ENCODE measurements at places on chromosomes 12 and 14.

DNA sequence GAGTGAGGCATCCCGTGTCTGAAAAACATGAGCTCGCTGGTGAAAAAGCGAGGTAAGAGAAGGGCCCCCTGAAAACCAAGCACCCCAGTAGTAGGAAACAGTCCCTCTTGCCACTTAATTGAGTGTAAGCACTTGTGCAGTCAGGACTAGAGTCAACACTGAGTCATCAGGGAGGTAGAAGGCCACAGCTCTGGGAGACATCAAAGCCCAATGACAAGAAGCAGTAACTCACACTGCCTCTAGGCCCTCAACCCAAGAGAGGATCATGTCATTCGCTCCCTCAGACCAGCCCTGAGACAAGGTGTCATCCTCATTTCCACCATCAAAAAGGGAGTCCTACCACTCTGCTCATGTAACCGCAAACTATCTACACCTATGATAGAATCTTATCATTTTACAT lies 17.8 kb downstream of the POMT2 start:
- no peak for DNase-seq

DNA sequence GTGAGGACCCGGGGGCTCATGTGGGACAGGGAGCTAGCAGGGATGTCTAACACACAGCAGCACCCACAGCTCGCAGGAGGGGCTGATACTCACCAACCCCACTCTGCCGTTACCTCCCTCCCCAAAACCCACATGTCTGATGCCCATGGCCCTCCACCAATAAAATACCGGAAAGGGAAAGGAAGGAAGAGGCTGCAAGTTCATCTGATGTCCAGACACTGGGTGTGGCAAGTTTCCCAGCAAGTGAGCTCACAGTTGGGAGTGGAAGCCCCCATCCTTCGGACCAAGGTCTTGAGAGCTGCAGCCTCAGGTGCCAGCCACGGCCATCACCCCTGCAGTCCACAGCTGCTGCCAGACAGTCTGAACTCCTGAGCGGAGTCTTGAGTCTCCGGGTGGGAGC lies 39.3 kb upstream of the DIO3 start:
- no peak for DNase-seq

- DNase-seq: no peak
Measured at GRCh38 chr12:130226771-130227170, 64.5 kb downstream of the FZD10 start.

DNA sequence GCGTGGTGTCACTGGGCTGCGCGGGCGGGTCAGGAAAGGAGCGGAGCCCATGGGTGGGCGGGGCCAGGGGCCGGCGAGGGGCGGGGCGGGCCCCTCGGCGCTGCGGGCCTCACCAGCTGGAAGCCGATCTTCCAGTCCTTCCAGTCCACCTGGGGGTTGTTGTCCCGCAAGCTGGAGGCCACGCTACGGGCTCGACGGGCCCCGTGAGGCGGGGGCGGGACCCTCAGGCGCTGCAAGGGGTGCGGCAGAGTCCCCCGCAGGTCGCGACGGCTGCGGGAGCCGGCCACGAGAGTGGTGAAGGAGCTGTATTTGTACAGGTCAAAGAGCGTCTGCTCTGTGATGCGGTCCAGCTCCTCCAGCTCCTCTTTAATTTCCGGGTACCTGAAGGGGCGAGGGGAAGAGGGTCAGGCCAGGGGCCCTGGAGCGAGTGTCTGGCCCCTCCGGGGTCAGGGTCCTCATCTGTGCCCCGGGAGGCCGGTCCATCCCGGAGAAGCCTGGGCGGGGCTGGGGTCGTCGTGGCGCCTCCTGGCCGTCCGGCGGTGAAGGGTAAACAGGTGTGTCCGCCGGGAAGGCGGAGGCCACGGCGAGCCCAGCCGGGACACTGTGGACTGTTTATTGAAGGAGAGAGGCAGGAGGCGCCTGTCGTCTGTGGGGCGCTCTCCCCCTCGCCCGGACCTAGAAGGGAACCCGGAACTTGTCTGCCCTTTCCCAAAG lies 11.9 kb downstream of the SCNN1A start:
- peak; percentile 94 for DNase-seq

DNA sequence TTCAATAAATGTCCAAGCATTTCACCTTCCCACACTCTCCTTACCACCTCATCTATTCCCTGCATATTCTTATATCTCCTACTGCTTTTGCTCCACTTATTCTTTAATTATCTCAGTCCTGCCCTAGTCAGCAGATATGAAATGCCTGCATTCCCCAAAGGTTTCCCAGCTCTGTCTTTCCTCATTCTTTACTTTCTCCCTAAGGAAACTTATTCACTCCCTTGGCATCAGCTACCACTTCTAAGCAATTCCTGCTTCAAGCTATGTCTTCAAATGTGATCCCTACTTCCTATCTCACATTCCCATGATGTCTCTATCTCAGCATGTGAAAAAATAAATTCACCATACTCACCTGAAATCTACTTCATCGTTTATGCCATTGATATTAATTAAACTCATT lies 111.8 kb downstream of the CAPZA3 start:
- DNase-seq: no peak

DNA sequence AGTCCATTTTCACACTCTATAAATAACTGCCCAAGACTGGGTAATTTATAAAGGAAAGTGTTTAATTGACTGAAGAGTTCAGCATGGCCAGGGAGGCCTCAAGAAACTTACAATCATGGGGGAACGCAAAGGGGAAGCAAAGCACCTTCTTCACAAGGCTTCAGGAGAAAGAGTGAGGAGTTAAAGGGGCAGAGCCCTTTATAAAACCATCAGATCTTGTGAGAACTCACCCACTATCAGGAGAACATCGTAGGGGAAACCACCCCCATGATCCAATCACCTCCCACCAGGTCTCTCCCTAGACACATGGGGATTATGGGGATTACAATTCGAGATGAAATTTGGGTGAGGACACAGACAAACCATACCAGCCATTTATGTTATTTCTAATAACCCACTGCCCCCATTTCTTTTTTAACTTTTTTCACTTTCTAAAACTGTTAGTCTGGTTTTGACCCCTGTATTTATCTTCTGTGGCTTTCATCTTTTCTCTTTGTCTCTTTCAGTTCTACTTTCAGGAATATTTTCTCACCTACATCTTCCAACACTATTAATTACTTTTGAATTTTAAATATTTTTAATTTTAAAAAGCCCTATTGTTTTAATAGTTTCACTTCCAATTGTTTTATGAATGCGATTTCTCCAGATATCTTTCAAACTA lies 44.5 kb downstream of the WDR89 start:
- DNase-seq: no peak

DNA sequence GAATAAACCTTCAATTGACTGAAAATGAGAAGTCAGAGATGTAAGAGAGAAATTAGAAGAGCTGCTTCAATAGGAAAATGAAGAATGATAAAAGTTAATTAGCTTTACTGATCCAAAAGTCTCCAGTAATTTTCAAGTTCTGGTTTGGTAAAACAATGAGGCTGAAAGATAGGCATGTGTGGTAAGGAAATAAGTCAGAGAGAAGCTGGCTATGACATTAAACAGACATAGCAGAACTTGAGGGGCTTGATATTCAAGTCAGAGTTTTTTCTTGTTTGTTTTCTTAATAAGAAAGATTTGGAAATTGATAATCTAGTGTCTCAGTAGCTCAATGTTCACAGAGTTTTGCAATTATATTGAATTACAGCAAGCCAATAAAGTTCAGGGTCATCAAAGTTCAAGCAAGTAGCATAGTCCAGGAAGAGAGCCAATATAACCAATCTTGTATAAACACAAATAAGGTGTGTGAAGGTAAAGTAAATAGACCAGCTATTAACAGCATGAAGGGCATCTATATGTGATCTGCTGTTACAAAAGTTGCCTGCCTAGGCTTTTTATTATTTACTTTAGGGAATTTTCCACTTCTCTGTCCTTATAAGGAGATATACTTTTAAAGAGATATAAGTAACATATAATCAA lies 1111.5 kb downstream of the TRHDE start:
- no peak for DNase-seq

DNA sequence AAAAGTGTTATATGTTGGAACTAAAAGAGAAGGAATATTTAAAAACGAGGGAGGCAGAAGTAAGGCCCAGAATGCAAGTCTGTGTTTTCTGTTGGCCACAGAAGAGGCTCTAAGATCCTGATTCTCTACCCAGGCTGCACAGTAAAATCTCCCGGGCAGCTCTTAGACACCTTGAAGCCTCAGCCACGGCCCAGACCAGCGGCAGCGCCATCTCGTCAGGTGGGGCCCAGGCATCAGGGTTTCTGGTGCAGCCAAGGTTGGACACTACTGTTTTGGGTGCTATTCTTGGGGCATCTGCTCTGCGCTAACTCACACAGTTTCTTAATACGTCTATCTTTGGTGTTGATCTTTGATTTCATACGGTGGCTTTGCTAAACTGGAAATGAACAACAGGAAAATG lies 16.8 kb downstream of the FAM181A start:
- DNase-seq: no peak
